ENCODE measurements at places on chromosomes 2 and 18. TPM values are rescaled to one million over a fixed set of nuclear protein-coding genes. Genes with fewer than 3 reads are reported as not detected.
A peak's percentile ranks its signal among the peaks of the same experiment; 100 is the strongest.

Gene TBR1
- total RNA-seq, result not detected

Gene TUBB8B
- total RNA-seq, result not detected

Gene ZC3H15
- total RNA-seq, result 72.8 TPM

Gene GPAT2
- not detected for total RNA-seq

Gene UBXN2A
- total RNA-seq, result 23.3 TPM

Gene FAM228B
- total RNA-seq, result 23.0 TPM

Gene SLC66A3
- 39.1 TPM for total RNA-seq

DNA sequence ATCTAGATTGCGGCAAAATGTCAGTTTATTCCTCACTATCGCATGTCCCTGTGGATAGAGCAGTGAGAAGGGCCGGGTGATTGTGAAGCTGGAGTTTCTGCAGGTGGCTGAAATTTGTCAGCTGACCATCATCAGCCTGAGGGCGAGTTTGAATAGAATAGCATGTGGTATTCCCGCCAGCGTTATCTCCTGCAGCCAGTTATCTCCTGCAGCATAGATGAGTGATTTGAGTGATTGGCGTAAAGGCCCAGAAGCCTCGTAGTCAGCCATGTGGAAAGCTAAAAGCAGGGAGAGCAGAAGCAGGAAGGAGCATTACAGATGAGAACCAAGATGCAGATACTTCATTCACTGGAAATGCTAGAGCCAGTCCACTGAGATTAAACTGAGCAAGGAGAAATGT is 65.5 kb downstream of the CABLES1 start:
- no peak overlapping the region for H3K27ac ChIP-seq
- no peak for DNase-seq
- no peaks in the 10 kb centered on the region for H3K4me1 ChIP-seq
- no peaks in the 10 kb centered on the region for H3K36me3 ChIP-seq
- no peaks in the 10 kb centered on the region for H3K27me3 ChIP-seq

DNA sequence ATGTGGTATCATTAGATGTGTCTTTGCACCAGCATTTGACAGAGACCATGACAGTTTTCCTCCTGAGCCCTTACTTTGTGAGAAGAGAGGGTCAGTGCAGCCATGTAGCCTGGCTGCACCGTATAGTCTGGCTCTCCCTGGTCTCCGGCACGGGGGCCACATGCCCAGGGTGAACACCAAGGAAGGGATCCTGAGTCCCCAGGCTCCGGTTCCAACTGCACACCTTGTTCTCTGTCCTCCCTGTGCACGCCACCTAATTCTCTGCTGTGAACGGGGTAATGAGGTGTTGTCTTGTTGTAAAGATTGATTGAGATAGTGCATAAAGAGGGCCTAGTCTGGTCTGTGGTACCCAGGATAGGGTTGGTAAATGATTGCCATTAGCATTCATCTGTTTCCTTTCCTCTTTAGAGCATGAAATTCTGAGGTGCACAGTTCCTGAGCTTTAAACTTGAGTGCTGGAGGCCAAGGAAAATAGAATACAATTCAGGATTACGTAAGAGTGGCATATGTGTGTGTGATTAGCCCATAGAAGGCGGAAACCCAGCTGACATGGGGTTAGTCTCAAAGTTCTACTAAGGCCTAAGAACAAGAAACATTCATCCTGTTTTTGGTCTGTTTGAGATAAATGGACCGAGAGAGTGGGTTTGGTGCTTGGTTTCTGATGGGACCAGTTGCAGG is 55.5 kb downstream of the NCK2 start:
- no peak overlapping the region for H3K4me3 ChIP-seq
- H3K27ac ChIP-seq, result no peak overlapping the region
- no peaks in the 10 kb centered on the region for H3K27me3 ChIP-seq
- no peaks in the 10 kb centered on the region for H3K36me3 ChIP-seq
- no peaks in the 10 kb centered on the region for H3K4me1 ChIP-seq
- DNase-seq, result no peak

DNA sequence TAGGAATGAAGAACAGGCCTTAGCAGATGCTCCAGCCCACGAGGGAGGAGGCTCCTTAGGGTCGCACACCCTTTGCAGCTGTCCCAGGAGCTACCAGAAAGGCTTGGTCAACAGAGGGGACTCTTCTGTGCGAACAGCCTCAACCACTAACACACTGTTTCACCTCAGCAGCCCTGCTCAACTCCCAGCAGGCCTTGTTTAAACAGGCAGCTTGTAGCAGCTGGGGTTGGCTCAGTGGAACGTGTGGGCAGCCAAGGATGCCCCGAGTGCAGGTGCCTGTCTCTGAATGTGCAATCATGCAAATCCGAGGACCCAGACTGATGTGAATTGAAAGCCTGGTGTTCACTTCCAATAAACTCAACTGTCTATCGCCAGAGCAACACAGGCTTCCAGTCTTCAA is 88.7 kb upstream of the CXCR4 start:
- no peak overlapping the region for H3K27ac ChIP-seq
- H3K4me3 ChIP-seq, result no peak overlapping the region
- no peak for DNase-seq
- peaks cover 3% of the 10 kb centered on the region for H3K27me3 ChIP-seq
- H3K36me3 ChIP-seq, result no peaks in the 10 kb centered on the region

DNA sequence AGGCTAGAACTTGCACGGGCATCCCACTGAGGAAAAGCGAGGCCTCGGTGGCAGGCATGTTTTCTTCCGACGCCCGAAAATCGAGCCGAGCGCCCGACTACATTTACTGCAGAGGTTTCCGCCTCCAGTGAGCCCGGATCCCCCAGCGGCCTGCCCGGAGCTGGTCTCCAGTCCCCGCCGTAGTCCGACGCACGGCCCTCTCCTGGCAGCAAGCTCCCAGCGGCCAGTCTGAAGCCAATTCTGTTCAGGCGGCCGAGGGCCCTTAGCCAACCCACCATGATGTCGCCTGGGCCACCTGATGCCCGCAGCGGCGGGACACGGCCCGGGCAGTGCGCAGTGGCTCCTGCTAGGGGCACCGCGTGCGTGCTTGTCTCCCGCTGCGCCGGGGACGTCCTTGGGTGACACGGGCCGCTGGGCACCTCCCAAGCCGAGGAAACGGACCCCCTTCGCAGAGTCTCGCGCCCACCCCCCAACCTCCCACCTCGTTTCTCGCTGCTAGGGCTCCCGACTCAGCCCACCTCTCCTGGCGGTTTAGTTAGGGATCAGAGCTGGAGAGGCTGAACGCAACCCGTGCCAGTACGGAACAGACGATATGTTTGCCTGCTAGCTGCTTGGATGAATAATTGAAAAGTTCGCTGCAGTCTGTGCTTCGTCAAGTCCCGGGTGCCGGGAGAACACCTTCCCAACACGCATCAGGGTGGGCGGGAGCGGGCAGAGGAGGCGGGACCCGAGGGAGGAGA is 5.3 kb downstream of the ONECUT2 start:
- no peak overlapping the region for H3K27ac ChIP-seq
- peak overlapping the region; percentile 20 for H3K4me3 ChIP-seq
- DNase-seq, result no peak
- no peaks in the 10 kb centered on the region for H3K4me1 ChIP-seq

DNA sequence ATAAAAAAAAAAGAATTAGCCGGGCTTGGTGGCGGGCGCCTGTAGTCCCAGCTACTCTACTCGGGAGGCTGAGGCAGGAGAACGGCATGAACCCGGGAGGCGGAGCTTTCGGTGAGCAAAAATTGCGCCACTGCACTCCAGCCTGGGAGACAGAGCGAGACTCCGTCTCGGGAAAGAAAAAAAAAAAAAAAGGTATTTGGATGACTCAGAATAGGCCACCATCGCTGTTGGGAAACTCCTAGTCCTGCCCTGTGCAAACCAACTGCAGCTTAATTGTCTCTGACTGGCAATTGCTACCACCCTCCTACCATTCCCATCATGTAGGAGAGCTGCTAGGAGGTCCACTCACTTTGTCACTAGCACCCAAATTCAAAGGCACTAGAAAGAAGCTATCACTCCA is 43.5 kb downstream of the ATP8B1 start:
- no peak overlapping the region for H3K4me3 ChIP-seq
- H3K4me1 ChIP-seq, result peaks cover 2% of the 10 kb centered on the region
- H3K27ac ChIP-seq, result no peak overlapping the region
- DNase-seq, result no peak

DNA sequence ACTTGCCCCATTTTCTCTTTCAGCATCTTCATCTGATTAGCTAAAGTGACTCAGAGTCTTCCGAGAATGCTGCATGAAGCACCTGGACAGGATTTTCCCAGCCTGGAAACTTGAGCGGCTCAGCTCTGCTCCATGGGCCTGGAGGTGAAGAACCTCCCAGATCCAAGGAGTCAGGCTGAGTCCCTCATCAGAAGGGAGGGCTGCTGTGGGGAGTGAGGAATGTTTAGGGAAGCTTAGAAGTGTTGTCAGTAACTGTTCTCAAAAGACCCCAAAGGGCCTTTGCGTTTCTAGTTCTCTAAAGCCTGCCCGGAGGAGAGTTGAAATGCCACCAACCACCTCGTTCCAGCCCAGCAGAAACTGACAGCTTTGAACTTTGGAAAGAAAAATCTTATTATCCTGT is 157.1 kb downstream of the CLIP4 start:
- H3K36me3 ChIP-seq, result no peaks in the 10 kb centered on the region
- DNase-seq, result no peak
- H3K27me3 ChIP-seq, result peaks cover 2% of the 10 kb centered on the region
- H3K4me1 ChIP-seq, result no peaks in the 10 kb centered on the region

DNA sequence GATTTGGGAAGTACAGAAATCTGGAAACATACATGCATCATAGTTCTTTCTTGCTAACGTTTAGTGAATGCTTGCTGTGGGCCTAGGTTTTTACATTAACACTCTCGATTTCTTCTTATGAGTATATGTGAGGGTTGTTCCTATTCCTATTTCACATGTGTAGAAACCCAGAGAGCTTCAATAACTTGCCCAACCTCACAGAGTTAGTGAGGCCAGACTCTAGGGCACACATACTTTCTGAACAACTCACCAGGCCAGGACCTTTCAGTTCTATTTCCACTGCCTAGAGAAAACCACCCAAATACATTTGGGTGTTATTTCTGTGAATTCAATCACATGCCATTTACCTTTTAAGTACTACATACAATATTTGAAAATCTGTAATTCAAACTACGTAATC is 8.2 kb upstream of the KCTD1 start:
- DNase-seq, result no peak
- no peaks in the 10 kb centered on the region for H3K27me3 ChIP-seq
- no peaks in the 10 kb centered on the region for H3K4me1 ChIP-seq
- H3K27ac ChIP-seq, result no peak overlapping the region

- H3K36me3 ChIP-seq, result no peaks in the 10 kb centered on the region
- no peak for DNase-seq
- no peak overlapping the region for H3K4me3 ChIP-seq
- no peaks in the 10 kb centered on the region for H3K4me1 ChIP-seq
- H3K27me3 ChIP-seq, result no peaks in the 10 kb centered on the region
- no peak overlapping the region for H3K27ac ChIP-seq
Observed at GRCh38 chr2:6074089-6074643, 382.0 kb downstream of the SOX11 start.

DNA sequence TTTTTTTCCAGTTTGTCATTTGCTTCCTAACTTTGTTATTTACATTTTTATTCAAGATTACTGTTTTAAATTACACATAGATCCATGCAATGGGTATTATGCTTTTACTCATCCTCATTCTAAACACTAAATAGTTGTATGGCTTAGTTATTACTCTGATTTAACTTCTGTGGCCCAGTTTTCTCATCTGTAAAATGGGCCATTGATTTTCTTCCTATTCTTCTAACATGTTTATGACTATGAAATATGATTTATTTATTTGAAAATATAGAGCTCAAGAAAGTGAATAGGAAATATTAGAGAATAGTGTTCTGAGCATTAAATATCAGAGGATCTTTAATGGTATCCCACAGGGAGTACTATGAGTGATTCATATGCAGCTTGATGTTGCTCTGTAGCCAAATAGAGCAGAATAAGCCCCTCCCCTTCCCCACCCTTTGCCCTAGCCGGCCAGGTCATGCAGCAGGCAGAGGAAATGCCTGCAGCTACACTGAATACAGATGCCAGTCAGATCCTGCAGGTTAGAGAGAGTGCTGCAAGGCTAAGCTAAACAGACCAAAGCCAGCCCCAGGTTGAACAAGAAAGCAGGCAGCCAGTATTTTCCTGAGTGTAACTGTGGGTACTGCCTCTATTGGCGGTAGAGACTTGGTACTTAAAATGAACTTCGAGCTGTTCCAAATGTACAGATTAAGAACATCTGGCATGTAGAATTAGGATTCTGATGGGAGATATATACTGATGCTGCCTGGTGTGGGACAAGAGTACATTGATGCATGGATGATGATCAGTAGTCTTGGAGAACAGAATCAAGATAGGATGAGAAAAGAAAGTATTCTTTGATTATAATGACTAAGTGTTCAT is 11.7 kb upstream of the ACYP2 start:
- no peak overlapping the region for H3K27ac ChIP-seq
- H3K27me3 ChIP-seq, result no peaks in the 10 kb centered on the region
- no peaks in the 10 kb centered on the region for H3K4me1 ChIP-seq

- no peaks in the 10 kb centered on the region for H3K27me3 ChIP-seq
- H3K27ac ChIP-seq, result no peak overlapping the region
- H3K36me3 ChIP-seq, result no peaks in the 10 kb centered on the region
- no peak for DNase-seq
Observed at GRCh38 chr2:239330836-239331235, 70.0 kb downstream of the HDAC4 start.

GRCh38 chr18:56890632-56891031 is 239.5 kb downstream of the WDR7 start:
- H3K36me3 ChIP-seq, result no peaks in the 10 kb centered on the region
- H3K4me1 ChIP-seq, result peaks cover 4% of the 10 kb centered on the region
- H3K27ac ChIP-seq, result no peak overlapping the region
- H3K27me3 ChIP-seq, result no peaks in the 10 kb centered on the region

GRCh38 chr2:22481486-22482259 is 903.3 kb upstream of the KLHL29 start:
- H3K4me3 ChIP-seq, result no peak overlapping the region
- H3K27ac ChIP-seq, result no peak overlapping the region
- no peak for DNase-seq
- no peaks in the 10 kb centered on the region for H3K27me3 ChIP-seq
- H3K36me3 ChIP-seq, result no peaks in the 10 kb centered on the region
- no peaks in the 10 kb centered on the region for H3K4me1 ChIP-seq

- no peak for DNase-seq
- H3K36me3 ChIP-seq, result no peaks in the 10 kb centered on the region
- H3K4me3 ChIP-seq, result no peak overlapping the region
- no peaks in the 10 kb centered on the region for H3K27me3 ChIP-seq
- no peaks in the 10 kb centered on the region for H3K4me1 ChIP-seq
- H3K27ac ChIP-seq, result no peak overlapping the region
Observed at GRCh38 chr2:46390901-46391395, 88.4 kb upstream of the TMEM247 start.

DNA sequence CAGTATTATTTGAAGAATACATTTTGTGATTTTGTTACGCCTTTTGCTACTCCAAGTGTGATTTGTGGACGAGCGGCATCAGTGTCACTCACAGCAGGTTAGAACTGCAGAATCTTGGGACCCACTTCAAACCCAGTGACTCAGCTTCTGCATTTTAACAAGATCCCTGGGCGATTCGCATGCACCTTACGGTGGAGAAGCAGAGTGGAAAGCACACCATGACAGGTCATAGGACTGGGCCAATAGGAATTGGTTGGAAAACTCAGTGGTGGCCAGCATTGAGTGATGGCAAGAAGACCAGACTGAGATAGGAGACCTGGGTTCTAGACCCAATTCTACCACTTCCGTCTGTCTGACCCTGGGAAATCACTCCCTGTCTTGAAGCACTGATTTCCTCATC is 26.3 kb downstream of the CTLA4 start:
- H3K36me3 ChIP-seq, result no peaks in the 10 kb centered on the region
- no peaks in the 10 kb centered on the region for H3K27me3 ChIP-seq
- no peaks in the 10 kb centered on the region for H3K4me1 ChIP-seq
- no peak overlapping the region for H3K4me3 ChIP-seq

- H3K4me3 ChIP-seq, result no peak overlapping the region
- H3K4me1 ChIP-seq, result no peaks in the 10 kb centered on the region
- H3K27ac ChIP-seq, result no peak overlapping the region
Observed at GRCh38 chr2:204881655-204882054, 336.4 kb downstream of the PARD3B start.
